ENCODE measurements at places on chromosomes 13 and 19. TPM values are rescaled to one million over a fixed set of nuclear protein-coding genes. Genes with fewer than 3 reads are reported as not detected.

- peak overlapping the region; percentile 97 for H3K27ac ChIP-seq
- no peaks in the 10 kb centered on the region for H3K27me3 ChIP-seq
- peaks cover 36% of the 10 kb centered on the region for H3K36me3 ChIP-seq
- H3K4me1 ChIP-seq = peaks cover 9% of the 10 kb centered on the region
- no peak for DNase-seq
These were observed 476 bp downstream of the TYK2 start for GRCh38 chr19:10379880-10380312.

GRCh38 chr13:113756441-113757097 is 2.5 kb upstream of the TMEM255B start:
- H3K4me1 ChIP-seq = peaks cover 4% of the 10 kb centered on the region
- DNase-seq = no peak
- no peak overlapping the region for H3K4me3 ChIP-seq
- H3K36me3 ChIP-seq = no peaks in the 10 kb centered on the region

The DLL3 gene
- total RNA-seq = not detected

The FAM124A gene
- 0.45 TPM for total RNA-seq
